ENCODE measurements at places on chromosomes 5 and 9.

- no peak for DNase-seq
Measured at GRCh38 chr5:131795879-131796792, 681 bp downstream of the FNIP1 start.

DNA sequence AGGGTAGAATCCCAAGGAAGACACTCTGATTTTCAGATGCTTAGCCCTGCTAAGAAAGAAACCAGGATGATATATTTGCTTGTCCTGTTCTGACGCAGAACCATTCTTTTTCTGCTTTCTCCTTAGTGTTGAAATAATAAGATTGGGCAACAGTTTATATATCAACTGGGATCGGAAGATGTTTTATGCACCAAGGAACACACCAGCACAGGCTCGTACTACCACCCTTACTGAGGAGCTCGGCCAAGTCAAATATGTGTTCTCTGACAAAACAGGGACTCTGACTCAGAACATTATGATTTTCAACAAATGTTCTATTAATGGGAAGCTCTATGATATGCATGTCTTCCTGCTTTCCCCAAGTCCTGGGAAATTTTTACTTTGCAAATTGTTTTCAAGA is 19.0 kb upstream of the RUSC2 start:
- no peak for DNase-seq

DNA sequence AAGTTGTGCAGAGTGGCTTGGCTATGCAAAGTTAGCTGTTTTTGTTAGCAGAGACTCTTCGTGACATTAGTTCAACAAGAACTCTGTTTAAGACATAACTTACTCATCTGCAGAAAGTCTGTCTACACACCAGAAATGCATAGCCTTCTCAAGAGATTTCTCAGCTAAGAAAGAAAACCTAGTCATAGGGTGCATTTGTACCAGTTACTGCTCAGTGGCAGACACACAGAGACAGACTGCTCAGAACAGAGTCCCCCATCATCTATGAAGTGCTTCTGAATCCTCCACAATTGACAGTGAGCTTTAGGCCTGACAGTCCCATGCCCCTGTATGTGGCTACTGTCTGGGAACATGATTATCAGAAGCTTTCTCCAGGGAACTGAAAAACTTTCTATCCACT is 56.1 kb upstream of the IFNK start:
- DNase-seq, result no peak

- no peak for DNase-seq
Measured at GRCh38 chr5:15008476-15008875, 136.9 kb upstream of the ANKH start.

DNA sequence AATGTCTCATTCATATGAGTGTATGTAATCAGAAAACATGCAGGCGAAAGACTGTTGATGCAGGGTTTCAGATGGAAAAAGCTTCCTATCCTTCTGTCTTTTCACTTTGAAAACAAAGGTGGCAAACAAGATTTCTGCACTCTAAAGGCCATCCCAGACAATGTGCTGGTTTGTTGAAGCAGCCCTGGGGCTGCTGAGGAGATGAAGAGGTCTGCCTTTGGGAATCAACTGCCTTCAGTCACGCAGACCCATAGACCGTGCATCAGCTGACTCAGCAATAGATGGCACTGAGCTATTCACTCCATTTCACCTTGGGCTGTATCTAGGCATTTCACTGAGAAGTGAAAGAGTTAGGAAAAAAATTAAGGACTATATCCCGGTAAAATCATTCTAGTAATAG is 60.5 kb upstream of the C5orf46 start:
- no peak for DNase-seq

GRCh38 chr5:173242675-173243121 is 7.7 kb upstream of the NKX2-5 start:
- no peak for DNase-seq

- DNase-seq, result no peak
Measured at GRCh38 chr5:102975045-102975444, 144.9 kb downstream of the GIN1 start.

GRCh38 chr5:139896718-139897117 is 101.1 kb downstream of the PSD2 start:
- DNase-seq, result no peak

DNA sequence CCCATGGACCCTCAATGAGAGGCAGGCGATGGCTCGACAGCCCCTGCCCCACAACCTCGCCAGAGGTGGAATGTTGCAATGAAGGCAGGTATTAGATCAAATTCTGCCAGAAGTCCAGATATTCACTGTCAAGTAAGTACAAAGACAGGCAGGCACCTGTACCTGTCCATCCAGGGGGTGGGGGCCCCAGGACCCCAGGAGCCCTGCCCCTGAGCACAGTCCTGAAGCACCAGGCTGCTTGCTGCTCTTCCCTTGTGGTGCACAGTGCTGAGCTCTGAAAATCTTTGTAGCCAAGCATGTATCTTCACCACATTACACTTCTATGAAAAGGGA is 26.2 kb upstream of the HMCN2 start:
- no peak for DNase-seq

DNA sequence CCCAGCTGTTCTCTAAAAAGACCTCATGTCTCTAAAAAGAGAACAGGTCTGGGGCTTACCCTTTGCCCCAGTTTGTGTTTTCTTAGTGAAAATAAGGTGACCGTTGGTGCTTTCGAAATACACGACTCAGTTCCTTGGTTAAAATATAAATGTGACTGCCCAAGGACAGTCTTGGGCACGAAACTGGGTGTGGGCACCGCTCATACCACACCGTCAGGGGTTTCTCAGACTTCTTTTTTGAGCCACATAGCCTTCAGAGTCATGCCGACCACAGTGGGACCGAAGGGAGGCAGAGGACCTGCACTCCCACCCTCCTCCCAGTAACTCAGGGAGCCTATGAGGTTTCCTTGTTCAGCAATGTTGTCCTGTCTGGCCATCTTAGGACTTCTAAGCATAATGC is 6.5 kb downstream of the SNX18 start:
- no peak for DNase-seq

GRCh38 chr5:151892393-151892792 is 32.3 kb downstream of the GLRA1 start:
- no peak for DNase-seq

- no peak for DNase-seq
Measured at GRCh38 chr5:136666970-136667620, 301.8 kb upstream of the TRPC7 start.

- DNase-seq, result peak; percentile 48
Measured at GRCh38 chr5:154829589-154830218, 20.7 kb downstream of the FAXDC2 start.

- no peak for DNase-seq
Measured at GRCh38 chr5:136269973-136270372, 77.0 kb upstream of the SMIM32 start.

DNA sequence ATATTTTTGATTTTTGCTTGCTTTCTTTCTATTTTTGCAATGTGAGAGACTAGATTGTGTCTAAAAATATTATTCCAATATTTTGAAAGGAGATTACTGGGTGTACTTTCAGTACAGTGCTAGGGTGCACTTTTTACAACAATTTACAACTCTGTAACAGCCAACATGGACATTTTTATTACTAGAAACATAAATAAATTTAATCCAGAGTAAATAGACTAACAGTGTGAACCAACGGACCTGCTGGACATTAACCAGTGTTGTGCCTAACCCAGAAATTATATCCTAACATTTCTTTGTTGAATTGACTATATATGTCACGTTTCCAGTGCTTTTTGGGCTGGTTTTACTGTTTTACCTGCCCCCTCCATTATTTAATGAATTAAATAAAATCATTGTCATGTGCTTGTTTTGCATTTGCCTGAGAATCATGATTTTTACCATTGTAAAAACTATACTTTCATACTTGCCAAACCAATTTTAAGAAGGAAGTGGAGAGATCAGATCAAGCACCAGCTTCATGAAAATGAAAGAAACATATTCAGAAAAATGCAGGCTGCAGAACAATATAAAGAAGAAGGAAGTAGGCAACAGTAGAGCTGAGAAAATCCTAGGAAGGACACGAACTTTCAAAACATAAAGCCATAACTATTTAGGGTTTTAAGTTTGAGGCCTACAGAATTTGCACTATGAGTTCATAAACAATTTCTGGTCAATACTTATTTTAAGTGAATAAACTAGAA is 400.8 kb upstream of the PIK3R1 start:
- DNase-seq, result no peak

DNA sequence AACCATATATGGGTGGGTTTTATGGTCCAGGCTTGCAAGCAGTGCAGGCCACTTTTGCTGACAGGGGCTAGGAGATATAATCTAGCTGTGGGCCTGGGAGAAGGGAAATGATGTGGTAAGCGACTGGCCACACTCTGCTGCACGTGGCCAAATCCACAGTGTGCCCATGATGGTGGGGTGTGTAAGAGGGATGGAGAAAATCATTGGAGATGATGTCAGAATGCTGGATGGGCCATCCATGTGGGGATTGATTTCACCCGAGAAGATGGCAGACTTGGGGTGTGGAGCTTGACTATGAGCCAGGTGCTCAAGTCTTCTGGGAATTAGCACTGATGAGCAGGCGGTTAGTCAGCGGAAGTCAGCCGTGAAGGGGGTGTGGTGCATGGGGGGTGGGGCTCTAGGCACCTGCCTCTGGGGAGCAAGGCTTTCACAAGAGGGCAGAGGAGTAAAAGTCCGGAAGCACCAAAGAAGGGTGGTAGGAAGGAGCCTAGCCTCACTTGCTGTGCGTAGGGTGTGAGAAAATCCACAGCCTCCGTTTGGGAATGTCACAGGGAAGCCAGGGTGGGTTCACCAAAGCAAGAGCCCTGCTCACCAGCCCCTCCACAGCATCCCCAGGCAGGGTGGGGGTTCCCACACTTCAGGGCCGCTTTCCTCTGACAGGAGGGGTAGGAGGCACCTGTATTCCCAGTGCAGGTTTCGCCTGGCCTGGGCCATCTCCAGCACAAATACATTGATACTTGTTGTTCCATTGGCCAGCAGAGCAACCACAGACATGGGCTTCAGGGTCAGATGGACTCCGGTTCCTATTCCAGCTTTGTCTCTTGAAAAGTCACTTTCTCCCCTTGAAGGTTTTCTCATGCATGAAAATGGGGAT is 44.5 kb upstream of the ANGPTL2 start:
- peak; percentile 49 for DNase-seq

DNA sequence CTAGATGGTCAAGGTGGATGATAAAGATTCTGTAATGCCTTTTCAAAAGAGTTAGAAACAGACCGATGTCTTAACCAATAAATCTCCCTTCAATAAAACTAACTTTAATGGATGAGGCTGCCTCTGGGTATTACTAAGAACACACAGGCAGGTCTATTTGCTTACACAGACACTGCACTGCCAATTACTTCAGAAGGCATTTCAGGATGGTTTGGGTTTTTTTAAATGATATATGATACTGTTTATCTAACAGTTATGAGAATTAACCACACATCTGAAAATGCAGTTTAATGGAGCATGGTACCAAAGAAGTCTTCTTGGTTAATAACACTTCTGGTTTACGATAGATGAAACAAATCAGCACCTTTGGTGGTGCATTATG is 367.9 kb upstream of the GRAMD2B start:
- DNase-seq, result no peak

GRCh38 chr5:124451721-124452383 is 294.6 kb downstream of the ZNF608 start:
- DNase-seq, result no peak

DNA sequence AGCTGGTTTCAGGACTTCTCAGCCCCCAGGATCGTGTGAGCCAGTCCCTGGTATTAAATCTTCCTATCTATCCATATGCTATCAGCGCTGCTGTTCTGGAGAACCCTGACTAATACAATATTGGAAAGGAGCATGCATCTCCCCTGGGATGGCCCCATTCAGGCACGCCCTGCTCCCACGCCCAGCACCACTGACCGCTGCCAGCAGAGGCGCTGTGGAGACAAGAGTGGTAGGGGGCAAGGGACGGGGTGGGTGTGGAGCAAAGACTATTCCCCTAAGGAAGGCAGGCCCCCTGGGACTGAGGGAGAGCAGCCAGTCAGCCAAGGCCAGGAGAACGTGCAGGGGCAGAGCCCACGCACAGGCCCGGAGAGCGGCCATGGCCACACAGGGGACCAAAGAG is 116.0 kb downstream of the VAV2 start:
- no peak for DNase-seq

DNA sequence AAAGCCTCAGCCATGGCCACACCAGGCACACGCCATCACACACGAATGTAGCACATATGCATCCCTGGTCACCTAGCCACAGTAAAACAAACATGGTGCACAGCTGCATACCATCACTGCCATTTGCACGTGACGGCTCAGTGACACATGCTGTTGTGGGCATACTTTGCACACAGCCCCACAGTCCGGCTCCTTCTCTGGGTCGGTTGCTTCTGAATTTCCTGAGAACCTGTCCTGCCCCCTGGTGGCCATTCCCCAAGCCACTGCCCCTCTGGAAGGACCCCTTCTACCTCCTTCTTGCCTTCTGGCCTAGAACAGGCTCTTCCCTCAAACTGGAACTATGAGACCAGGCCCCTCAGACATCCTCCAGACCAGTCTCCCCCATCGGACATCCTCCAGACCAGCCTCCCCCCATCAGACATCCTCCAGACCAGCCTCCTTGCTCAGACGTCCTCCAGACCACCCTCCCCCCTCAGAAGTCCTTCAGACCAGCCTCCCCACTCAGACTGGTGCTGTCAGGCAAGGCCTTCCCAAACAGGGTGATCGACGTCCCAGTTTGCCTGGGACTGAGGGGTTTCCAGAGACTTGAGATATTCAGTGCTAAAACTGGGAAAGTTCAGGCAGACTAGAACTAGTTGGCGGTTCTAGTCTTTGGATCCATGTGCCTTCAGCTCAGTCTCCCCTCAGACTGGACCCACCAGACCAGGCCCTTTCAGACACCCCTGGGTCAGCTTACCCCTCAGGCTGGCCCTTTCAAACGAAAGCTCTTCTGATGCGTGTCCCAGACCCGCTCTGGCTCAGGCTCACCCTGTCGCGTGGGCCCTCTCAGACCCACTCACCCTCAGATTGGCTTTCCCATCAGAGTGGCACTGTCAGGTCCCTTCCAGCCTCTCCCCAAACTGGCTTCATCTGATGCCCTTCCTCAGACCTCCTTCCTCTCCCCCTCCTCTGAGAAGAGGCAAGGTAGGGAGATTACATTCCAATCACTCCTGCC is 24.3 kb upstream of the ENHO start:
- no peak for DNase-seq

- DNase-seq, result no peak
Measured at GRCh38 chr5:150053713-150054392, 32.5 kb downstream of the CSF1R start.

DNA sequence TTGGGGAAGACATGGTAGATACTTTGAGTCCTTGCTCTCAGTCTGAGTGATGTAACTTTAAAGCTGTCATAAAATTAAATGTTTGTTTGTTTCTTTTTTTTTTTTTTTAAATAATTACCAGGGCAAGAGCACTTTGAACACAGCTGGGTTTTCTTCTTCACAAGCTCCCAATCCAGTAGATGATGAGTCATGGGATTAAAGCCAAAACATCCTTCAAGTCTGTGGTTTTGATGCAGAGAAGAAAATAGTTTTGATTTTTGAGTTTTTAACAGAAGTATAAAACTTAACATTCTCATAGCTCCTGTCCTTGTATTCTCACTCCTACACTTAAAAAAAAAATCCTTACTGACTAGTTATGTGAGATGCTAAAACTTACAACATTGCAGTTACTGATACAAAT is 34.8 kb upstream of the IL31RA start:
- no peak for DNase-seq

GRCh38 chr9:8963885-8964284 is 1164.3 kb upstream of the DMAC1 start:
- DNase-seq, result no peak
